ENCODE measurements at places on chromosomes 2 and 18. TPM values are rescaled to one million over a fixed set of nuclear protein-coding genes. Genes with fewer than 3 reads are reported as not detected.

Gene MAP3K19
- not detected for total RNA-seq

Gene PROC
- total RNA-seq = 1.3 TPM

Gene ASAP2
- total RNA-seq = 21.3 TPM

Gene MARCO
- total RNA-seq = not detected

Gene MGAT4A
- total RNA-seq = 1.1 TPM

Gene SLC11A1
- total RNA-seq = not detected

Gene IL37
- total RNA-seq = not detected

Gene KLHL41
- total RNA-seq = not detected
